ENCODE measurements at places on chromosomes 7 and 10.

- DNase-seq, result no peak
Measured at GRCh38 chr7:2313450-2314208, 612 bp downstream of the SNX8 start.

DNA sequence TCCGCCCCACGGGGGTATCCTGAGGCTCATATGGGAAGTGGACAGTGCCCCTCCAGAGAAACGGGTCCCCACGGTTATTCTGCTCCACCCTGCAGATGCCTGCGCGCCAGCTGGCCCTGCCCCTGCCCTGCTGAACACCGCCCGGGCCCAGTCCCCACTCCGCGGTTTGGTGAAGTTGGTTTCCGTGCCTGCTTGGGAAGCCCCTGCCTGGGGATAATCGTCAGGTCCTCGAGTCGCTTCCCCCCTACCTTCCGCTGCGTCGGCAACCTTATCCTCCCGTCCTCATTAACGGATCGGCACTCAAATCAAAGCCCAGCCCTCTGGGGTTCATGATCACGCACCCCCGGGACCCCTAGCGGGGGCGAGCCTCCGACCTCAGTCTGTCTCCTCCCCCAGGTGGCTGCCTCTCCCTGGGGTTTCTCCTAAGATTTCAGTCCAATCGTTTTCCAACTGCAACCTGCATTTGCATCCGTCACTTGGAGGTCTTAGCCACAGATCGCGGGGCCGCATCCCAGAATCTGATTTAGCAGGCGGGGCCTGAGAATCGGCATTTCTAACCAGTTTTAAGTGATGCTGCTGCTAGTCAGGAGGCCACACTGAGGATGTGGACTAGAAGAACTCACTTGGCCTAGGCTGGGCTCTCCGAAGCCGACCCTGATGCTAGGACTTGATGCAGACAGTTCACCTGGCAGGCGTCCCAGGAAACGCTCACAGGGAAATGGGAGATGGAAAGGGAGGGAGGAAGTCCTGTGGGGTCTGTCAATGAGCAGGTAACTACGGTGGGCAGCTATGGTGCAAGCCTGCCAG lies 27.6 kb downstream of the WDR86 start:
- no peak for DNase-seq

- no peak for DNase-seq
Measured at GRCh38 chr10:19683960-19684359, 132.3 kb upstream of the PLXDC2 start.

DNA sequence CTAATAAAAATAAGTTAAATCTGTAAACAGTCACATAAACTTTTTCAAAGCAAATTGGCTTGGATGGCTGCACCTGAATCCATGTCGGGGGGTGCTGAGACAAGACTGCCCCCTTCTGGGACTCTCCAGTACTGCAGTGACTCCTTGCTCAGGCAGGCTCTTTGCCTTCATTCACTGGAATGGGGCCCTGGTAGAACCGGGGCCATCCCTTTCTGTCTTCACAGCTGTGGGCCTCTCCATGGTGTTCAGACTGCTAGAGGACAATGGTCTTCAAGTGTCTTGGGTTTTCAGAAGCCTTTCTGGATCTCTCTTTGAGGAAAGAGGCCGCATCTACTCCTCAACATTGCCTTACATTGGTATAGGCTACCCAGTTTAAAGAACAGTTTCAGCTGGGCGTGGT lies 16.1 kb upstream of the IMPDH1 start:
- DNase-seq, result no peak

DNA sequence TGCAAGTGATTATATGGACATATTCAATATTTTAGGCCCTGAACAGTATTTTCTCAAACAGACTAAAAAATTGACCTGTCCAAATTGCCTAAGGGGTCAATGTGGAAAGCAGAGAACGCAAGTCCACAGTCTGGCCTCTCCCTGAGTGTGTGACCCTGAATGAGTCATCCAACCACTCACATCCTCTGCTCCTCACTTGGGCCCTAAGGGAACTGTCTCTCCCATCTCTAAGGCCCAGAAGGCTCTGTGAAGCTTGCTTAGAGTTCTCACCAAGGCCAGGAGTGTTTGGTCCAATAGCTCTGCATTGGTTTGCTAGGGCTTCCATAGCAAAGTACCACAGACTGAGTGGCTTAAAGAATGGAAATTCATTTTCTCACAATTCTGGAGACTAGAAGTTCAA lies 155.1 kb downstream of the LSM5 start:
- no peak for DNase-seq

GRCh38 chr7:65910237-65910636 lies 37.4 kb downstream of the VKORC1L1 start:
- DNase-seq, result no peak

DNA sequence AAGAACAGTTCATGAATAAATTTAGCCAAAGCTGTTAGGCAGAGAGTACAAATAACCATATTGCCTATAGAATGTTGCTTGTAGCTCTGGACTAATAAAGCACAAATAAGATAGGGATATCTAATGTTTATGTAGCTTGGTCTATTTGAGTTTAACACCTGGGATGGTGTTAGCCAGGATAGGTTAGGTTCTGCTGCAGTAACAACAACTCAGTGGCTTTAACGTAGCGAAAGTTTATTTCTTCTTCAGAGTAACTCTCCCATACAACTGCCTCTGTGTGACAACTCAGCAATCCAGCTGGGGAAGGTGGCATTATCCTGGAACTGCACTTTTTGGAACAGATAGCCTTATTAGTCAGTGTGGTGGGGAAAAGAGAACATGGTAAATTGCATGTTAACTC lies 52.2 kb upstream of the STEAP4 start:
- DNase-seq, result no peak

DNA sequence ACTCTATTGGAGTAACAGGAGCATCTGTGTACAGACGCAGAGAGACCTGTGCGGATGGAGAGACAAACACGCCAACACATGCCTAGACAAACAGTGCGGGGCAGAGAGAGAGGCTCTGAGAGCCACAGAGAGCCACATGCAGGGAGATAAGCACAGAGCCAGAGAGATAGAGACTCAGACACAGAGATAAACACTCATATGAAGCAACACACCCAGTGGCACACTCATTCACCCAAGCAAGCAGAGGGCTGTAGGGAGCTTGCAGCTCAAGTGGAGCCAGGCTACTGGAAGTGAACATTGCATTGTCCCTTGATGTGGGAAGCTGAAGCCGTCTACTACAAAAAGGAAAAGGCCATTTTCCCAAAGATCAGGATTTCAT lies 46.6 kb upstream of the PODXL start:
- DNase-seq, result no peak

- DNase-seq, result no peak
Measured at GRCh38 chr7:51949726-51950644, 633.4 kb upstream of the COBL start.

GRCh38 chr10:86252556-86252955 lies 114.0 kb downstream of the GRID1 start:
- no peak for DNase-seq

DNA sequence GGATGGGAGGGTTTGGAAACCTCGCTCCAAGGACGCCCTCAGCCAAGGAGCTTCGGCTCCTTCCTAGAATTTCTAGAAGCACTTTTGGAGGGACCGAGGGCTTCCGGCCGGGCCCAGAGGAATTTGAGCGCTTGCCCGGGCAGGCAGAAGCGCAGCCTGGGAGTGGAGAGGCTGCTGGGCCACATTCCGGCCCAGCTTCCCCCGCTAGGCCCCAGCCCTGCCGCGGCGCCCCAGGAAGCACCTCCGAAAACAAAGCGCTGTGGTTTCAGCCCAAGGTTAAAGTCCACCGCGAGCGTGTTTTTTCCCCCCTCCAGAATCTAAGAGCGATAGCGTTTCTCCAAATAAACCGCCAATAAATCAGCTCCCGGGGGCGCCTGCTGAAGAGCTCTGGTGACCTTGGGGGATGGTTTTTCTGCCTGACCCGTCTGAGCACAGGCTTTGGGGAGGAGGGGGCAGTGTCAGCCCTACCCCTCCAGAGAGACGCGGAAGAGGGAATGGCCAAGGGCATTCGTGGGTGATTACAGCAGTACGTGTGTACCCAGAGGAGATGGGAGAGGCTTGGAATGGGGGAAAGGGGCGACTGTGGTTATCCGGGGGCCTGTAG lies 5.7 kb upstream of the TNRC18 start:
- DNase-seq, result no peak

- DNase-seq, result no peak
Measured at GRCh38 chr7:92729751-92730150, 106.6 kb downstream of the CDK6 start.

DNA sequence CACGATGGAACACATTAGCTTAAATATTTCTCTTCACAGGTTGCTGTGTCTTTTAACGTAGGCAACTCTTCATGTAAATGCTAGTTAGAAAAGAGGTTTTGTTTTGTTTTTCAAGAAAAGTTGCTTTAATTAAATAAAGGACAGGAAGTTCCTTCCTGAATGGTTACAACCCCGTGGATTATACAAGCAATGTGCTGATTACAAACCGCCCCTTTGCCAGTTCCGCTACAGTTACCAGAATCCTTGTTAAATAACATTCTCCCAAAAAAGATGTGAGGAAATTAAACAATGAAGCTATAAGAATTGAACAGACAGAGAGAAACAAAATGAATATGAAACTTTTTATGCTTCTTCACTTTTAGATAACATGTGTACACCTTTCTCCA lies 75.1 kb downstream of the LYZL2 start:
- no peak for DNase-seq

- DNase-seq, result no peak
Measured at GRCh38 chr10:25552283-25552919, 377.6 kb downstream of the GPR158 start.

DNA sequence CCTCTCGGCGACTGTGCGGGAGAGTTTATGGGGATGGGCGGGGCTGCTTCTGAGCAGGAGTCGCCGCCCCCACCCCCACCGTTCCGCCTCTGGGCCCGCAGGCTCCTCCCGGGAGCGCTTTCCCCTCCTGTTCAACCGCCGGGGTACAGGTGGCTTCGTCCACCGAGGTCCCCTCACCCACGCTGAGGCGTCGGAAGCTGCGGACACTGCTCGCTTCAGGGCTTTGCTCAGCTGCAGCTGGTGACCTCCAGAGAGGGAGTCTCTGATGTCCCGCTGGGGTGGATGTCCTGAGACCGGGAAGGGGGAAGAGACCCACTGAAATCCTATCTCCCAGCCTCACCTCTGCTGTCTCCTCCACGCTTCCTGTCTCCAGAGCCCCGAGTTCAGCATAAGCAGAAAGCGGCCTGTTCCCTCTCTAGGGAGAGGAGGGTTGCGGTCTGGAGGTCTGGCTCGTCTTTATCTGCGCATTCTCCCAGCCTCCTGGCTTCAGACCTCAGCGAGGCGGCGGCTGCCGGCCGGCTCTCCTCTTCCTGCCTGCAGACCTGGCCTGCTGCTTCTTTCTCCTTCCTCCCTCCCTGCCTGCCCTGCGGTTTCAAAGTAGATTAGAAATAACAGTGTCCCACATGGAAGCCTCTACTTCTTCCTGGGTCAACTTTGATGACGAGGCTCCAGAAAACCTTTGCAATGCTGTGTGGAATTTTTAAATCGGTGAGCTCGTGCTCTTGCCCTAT lies 1.8 kb downstream of the CYP2E1 start:
- DNase-seq, result no peak

DNA sequence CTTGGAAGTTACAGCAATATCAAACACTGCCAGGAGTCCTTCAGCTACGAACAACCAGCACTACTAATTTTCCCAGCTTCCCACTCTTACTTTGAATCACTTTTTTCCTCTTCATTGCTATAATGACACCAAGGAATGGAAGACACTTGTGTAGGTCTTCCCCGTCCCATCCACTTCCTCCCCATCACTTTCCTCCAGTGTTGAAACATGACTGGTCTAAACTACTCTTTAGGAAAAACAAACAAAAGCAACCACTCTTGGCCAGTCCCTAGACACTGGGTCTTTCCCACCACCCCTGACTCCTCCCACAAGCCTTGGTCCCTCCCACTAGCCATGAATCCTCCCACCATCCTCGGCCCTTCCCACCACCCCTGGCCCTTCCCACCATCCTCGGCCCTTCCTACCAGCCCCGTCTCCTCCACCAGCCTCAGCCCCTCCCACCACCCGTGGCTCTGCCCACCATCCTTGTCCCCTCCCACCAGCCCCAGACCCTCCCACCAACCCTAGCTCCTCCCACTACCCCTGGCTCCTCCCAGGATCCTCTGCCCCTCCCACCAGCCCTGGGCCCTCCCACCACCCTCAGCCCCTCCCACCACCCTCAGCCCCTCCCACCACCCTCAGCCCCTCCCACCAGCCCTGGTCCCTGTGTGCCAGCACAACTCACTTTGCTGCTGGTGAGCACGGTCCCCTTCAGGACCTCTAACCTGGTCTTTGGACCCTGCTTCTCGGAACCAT lies 68.5 kb downstream of the CXCL12 start:
- no peak for DNase-seq

DNA sequence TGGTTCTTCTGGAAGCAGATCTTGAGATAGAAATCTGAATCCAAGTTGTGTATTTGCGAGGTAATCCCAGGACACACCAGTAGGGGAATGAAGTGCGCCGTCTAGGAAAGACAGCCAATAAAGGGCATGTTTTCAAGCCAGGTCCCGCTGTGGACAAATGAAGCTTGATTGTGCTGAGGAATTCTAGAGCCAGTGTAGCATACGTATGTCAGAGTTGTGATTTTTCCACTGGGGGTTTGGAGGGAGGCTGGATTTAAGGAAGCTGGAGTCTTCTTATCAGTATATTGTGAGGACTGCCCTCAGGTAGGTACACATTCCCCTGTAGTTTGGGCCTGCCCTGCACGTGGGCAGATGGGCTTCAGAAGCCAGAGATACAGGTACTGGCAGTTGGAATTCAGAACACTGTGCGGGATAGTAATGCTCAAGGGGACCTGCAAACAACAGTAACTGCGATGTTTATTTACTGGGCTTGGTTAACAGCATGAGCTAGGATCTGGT lies 50.9 kb downstream of the GALNT11 start:
- no peak for DNase-seq

DNA sequence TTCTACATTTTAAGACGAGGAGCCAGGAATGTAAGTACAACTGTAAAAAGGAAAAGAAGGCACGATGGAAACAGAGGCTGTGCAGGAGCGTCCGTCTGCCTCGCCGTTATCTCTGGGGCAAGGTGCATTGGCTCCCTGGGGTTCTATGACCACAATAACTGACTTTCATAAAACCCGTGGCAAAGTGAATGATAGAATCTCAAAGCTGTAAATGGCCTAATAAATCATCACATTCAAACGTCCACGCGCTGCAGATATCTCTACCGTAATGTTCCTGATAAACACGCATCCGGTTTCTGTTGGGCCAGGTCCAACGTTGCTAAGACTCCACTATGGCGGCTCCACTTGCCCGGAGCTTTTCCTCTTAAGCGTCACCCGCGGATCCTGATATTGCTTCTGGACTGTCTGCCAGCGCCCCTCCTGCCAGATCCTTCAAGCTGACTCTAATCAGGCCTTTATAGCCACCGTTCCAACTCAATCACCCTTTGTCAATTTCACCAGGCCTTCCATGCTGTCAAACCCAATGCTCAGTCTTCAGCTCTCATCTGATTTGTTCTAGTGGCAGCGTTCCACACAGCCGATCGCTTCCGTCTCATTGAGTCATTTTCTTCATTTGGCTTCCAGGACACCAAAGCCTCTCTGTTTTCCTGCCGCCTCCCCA lies 265.6 kb upstream of the FOXK1 start:
- DNase-seq, result no peak

DNA sequence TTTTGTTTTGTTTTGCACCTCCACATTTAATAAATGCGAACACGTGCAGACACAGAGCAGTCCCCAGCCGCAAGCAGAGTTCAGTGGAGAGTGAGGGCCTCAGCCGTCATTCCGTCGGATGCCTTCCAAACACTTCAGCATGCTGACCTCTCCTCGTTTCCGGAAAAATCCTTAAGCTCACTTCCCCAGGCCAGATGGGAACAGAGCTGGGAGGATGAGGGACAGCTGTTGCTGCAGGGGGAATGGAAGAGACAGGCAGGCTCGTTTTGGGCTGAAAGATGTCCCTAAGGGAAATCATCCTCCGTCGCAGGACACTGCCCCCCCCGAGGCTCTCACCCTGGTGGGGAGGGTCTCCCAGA lies 17.2 kb upstream of the FGFR2 start:
- DNase-seq, result no peak

Data from stimulated activated CD8-positive, alpha-beta memory T cell treated with anti-CD3 and anti-CD28 coated beads, Interleukin-4, amount 100 ng/mL, for 1 hour (primary cell).